ENCODE measurements at places on chromosomes 12 and 14.

DNA sequence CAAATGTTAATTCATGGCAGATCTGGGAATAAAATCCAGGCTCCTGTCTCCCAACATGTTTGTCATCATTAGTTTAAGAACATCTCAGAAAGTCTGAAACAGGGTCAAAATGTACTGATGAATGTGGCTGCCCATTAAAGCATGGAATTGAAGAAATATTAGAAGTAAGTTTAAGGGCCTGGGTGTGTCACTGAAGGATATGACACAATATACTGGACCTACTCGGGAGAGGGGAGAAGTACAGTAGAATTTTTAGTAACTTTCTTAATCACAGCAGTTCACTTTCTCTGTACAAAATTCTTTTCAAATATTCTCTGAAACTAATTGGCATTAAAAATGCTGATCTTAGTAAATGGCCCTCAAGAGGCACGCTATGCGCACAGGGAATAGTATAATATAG is 185.5 kb downstream of the ETV6 start:
- no peak for DNase-seq

DNA sequence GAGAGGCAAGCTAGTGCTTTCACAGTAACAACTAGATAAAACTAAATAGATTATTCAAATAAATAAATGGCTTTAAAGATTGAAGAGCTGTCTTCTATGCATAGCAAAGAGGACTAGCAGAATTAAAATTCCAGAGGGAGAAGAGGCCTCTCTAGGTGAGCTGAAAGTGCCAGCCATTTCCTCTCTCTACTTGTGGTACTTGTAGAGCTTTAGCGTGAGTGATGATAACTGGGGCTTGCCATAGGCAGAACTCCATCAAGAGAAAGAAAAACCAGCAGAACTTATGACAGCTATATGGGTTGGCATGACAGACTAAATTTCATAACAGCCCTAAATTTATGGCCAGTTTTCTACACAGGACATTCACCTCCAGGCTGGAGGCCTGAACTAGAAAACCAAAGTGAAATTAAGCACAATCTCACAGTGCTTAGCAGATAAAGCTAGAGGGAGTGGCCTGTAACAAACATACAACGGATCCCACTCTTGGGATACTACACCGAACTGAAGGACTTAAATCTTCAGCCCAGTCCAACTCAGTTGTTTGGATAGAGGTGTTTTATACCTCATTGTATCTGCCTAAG is 11.0 kb downstream of the SPTLC2 start:
- no peak for DNase-seq

DNA sequence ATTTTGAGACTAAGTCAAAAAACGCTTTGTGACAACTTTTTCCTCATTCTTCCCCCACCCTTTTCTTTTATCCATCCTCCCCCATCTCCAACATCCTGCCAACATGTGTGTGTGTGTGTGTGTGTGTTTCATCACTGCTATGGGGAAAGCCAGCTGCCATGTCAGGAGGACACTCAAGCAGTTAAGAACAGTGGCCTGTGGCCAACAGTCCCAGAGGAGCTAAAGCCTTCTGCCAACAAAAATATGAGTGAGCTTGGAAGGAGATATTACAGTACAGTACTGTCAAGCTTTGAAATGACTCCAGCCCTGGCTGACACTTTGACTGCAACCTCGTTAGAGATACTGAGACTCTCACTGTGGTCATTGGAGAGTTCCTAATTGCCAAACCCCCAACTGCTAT is 5.0 kb upstream of the CSRP2 start:
- DNase-seq = peak; percentile 27

DNA sequence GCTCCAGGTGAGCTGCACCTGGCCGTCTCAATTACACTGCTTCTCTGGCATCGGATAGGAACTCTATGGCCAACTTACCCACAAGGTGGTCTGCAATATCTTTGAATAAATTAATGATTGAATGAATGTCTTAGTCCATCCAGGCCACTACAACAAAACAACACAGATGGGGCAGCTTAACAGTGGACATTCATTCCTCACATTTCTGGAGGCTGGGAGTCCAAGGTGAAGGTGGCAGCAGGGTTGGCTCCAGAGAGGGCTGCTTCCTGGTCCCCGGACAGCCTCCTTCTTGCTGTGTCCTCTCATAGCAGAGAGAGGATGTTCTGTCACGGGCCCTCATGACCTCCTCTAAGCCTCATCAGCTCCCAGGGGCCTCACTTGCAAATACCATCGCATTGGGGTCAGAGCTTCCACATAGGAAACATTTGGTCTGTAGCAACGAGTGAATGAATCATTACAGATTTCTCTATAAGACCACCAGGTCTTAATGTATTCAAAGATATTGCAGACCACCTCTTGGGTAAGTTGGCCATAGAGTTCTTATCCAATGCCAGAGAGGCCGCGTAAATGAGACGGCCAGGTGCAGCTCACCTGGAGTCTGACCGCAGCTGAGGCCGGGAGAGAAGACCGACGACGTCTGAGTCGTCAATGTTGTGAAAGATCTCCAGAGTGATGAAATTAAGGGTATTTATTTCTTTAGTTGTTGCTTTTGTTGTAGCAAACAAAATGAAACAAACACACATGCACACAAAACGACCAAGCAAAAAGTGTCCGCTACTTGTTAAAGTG is 182.7 kb upstream of the C14orf180 start:
- DNase-seq = no peak

GRCh38 chr12:124125203-124125871 is 152.3 kb downstream of the ZNF664 start:
- DNase-seq = peak; percentile 76

DNA sequence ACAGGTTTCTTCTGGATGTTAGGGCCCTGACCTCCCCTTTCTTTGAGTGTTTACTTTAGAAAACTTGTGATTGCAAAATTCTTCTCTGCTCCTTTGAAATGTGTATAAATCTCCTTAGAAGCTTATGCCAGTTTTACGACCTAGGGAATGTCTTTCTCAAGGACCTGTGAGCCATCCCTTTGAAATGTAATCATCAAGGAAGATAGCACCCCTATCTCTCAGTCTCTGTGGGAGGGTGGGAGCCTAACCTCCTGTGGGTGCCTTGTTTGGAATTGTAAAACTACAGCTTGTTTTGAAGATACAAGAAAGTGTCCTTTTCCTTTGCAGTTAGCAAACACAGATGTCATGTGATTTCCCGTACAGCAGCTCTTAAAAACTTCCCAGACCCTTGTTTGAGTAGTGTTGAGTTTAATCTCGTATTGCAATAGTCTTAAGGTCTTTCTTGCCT is 3.3 kb downstream of the OR10AD1 start:
- no peak for DNase-seq

- peak; percentile 33 for DNase-seq
Measured at GRCh38 chr12:77746096-77746495, 84.6 kb upstream of the NAV3 start.

DNA sequence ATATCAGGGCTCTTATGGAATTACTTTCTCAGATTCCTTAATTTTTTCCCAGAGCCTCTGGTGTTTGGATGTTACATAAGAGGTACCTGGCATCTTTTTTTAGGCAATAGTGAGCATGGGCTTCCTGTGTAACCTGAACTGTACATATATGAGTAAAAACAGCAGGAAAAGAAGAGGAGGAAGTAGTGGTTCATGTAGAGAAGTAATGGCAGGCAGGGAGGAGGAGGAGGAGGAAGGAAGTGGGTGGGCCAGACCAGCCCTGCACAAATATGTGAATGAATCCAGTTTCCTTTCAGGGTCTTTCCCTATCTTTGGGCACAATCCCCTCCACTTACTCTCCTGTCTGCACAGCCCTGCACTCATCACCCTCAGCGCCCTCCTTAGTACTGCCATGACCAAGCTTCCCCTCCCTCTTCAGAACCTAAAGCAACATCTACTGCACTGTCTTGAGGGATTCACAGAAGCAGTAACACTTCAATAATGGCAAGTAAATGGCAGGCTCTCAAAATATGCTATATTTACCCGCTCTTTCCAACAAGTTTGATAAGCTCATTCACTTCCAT is 40.9 kb upstream of the GSG1 start:
- no peak for DNase-seq

DNA sequence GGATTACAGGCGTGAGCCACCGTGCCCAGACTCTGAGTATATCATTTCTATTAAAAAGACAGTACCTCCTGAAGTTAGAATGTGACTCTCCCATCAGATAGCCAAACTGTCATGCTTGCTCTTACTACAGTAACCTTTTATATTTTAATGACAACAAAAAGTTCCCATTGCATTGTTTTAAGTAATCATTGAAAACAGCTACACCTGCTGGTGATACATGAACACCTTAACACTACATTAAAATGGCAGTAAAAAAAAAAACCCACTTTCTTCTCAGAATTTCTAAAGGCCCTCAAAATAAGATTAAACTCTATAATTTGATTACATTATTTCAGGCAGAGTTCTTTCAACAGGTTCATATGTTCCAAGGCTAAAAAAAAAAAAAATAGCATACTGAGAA is 76.7 kb downstream of the SH2B3 start:
- no peak for DNase-seq

Measured in mammary epithelial cell (primary cell).